ENCODE measurements at places on chromosomes 16 and 17.

GRCh38 chr16:79985606-79986005 lies 385.1 kb upstream of the MAF start:
- DNase-seq = no peak

DNA sequence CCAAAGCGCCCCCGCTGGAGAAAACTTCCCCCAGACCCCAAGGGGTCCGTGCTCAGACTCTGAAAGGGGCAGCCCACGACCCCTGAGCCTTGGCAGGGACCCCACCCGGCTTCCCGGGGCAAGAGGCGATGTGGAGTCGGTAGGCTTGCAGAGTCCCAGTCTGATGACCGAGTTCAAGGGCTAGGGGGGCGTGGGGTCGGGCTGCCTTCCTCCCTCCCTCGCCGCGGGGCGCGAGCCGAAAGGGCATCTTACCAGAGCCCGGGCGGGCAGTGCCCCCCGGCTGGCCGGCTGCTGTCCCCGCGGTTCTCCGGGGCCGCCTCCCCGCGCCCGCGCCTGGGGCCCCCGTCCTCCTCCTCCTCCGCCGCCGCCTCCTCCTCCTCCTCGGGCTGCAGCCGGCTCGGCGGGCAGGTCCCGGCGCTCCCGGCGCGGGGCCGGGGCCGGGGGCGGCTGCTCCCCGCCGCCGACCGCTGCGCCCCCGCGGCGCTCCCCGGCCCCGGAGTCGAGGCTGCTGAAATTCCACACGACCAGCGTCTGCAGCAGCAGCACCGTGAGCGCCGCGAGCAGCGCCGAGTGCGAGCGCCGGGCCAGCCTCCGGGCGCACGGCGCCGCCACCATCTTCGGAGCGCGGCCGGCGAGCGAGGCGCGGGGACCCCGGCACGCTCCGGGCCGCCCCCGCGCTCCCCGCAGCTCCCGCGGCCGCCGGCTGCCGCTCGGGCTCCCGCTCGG lies 415 bp downstream of the XYLT1 start:
- no peak for DNase-seq

- no peak for DNase-seq
Observed at GRCh38 chr16:82358606-82359221, 188.7 kb upstream of the MPHOSPH6 start.

GRCh38 chr17:58534901-58535421 lies 20.5 kb upstream of the MTMR4 start:
- DNase-seq = peak; percentile 59

GRCh38 chr16:89253548-89254287 lies 36.2 kb downstream of the ZNF778 start:
- DNase-seq = no peak

DNA sequence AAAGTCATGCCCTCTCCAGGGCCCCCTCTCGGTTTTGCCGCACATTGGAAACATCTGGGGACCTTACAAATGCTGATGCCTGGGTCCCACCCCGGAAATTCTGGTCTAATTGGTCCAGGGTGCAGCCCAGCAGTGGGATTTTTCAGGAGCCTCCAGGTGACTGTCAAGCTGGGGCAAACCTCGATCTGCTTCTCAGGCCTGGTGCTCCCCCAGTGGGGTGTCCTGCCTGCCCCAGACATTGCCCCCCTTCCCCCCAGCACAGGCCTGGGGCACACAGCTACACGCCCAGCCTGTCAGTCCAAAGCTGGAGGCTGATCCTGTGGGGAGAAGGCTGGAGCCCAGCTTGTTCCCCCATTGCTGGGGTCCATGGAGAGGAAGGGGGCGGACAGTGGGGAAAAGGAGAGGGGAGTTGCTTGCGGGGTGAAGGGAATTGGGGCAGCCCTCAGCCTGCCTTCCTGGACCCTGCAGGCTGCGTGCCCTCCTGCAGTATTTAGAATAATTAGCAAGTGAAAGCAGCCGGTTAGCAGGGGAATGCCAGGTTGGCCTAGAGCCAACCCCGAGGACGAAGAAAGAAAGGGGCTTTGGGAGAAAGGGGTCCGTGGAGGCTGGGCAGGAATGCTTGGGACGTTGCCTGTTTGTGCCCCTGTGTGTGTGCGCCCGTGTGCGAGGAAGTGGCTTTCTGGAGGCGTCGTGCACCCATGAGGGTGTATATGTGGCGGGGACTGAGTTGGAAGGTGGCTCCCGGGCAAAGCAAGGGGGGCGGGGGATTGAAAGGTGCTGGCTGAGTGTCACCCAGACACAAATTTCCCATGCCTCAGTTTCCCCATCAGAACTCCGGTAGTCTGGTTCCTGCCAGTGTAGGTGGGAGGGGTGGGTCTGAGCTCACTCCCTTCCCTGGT lies 5.9 kb downstream of the FOXJ1 start:
- no peak for DNase-seq

DNA sequence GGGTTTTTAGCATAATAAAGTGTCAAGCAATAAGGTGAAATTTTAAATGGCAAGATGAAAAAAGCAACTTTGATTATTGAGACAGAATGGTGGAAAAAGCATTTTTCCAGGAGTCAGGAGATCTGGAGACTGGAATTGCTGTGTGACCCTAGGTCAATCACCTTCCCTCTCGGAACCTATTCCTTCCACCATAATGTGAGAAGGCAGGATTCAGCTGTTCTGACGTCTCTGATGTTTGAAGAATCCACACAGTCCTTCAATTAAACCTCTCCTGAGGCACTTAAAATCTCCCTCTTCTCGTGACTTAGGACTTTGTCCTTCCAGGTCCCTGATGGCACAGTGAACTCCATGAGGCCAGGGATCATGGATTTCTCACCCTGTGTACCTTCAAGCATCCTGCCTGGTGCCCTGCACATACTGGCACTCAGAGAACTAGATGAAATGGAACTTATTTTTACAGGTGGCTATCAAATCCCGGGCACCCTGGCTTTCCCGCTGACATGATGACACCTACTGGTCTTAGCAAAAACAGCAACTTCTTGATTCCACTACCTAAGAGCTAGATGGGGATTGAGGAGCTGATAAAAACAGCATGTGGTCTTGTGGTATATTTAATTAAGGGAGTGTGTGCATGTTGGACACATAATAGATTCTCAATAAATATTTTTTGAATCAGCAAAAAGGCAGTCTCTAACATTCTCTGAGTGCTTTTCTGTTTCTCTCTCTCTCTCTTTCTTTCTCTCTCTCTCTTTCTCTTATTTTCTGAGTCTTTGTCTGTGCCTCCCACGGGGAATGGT lies 2.3 kb upstream of the CCDC182 start:
- peak; percentile 53 for DNase-seq

DNA sequence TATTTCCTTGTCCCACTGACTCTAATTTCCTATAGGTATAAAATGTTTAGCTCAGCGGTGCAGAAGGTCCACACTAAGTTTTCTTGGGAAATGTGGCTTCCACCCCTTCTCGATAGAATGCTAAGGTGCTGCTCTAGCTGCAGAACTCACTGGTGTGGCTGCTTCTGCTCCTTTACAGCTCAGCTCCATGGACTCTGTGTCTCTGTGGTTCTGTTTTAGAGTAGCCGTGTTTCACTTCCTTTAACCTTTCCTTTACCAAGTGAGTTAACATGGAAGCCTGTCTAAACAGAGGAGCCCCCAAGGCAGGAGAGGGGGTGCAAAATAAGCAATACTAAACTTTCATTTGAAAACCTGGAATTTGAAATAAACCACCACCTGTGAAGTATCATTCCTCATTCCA lies 65.3 kb downstream of the SPECC1 start:
- DNase-seq = no peak

DNA sequence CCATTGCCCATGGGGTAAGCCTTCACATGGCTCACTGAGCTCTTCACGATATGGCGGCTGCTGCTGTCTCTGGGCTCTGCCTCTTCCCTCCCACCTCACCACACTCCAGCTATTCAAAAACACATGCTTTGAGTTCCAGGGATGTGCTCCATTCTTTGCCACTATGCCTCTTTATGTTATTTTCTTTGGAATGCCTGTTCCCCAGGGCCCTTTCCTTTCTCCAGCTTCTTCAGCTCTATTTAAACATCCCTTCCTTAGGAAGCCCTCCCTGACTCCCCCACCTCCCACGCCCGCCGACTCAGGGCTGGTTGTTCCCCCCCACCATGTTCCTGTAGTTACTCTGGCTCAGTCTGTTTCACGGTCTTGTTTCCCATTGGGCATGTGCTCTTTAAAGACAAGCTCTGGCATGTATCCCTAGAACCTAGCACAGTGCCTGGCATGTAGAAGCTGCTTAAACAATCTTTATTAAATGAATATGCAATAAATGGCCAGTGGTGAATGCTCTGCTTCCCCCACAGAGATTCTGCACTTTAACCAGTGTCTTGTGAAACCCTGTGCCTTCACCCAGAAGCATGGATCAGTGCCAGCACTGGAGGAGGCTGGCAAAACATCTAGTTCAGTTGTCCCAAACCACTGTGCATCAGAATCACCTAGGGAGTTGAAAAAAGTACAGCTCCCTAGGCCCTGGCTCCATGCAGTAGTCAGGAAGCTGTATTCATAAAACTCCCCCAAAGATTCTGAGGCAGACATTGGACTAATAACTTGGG lies 6.9 kb downstream of the MYCBPAP start:
- peak; percentile 38 for DNase-seq

GRCh38 chr17:77423589-77424451 lies 283.1 kb downstream of the SEC14L1 start:
- DNase-seq = peak; percentile 94

- DNase-seq = no peak
Observed at GRCh38 chr17:11986179-11986941, 10.9 kb downstream of the ZNF18 start.

GRCh38 chr16:2598133-2598641 lies 60.4 kb downstream of the PDPK1 start:
- no peak for DNase-seq

DNA sequence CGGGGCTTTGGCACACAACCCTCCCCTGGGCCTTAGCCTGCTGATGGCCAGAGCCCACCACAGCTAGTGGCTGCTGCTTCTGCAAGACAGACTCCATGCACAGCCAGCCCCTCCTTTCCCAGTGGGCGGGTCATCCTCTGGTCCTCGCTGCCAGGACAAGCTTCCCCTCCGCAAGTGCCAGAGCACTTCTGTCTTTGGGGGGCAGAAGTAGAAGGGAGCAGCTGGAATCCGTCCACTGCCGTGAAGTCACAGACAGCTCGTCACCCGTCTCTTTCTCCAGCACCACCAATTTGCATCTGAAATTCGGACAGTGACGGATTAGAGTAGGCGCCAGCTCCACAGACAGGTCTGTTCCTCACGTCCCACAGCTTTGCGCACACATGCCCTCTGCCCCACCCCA lies 31.3 kb upstream of the NAT9 start:
- no peak for DNase-seq

DNA sequence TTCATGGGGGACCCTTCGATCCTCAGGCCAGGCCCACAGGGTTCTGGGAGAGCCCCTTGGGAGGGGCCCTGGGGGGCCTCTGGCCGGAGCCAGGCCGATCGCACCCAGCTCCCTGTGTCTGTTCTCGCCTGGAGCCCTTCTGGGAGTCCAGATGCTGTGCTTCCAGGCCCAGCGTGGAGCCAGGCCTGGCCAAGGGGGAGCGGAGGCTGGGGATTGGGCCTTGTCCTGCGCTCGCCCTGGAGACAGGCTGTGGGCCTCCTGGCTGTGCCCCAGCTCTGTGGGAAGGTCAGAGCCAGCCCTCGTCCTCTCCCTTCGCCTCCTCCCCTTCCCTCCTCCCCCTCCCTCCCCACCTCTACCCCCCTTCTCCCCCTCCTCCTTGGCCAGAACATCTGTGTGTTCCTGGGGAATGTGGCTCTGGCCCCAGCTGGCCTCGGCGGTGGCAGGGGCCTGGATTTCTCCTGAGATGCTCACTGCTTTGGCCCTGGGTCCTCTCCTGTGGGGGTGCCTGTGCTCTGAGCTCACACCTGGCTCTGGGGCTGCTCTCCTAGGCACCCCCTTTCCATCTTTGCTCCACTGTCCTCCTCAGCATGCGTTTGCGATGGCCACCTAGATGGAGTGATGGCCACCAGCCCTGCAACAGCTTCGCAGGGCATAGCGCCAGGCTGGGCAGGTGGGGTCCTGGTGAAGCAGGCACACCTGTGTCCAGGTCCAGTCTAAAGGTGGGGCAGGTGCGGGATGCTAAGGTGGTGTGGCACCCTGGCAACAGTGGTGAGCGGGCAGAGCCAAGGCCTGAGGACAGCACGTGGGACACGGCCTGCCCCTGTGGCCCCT lies 90.6 kb upstream of the CIBAR2 start:
- DNase-seq = peak; percentile 75

GRCh38 chr16:28326881-28327610 lies 34.7 kb downstream of the SBK1 start:
- peak; percentile 29 for DNase-seq

GRCh38 chr16:77579351-77579891 lies 142.9 kb upstream of the NUDT7 start:
- DNase-seq = peak; percentile 48

DNA sequence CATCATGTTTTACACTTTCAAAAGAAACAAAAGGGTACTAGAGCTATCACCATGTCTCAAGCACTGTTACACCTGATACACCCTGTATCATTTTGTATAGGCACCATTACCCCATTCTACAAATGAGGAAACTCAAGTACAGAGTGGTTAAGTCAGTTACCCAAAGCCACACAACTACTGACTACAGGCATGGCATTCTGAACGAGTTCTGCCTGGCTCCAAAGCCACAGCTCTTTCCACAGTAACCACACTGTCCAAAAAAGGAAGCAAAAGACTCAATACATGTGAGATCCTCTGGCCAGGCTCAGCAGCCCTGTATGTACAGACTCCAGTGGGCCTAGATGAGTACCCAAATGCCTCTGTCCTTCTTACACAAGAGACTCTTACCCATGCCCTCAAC lies 4.7 kb downstream of the DYNC1LI2 start:
- DNase-seq = no peak

- no peak for DNase-seq
Observed at GRCh38 chr17:9241371-9241712, 220.0 kb downstream of the NTN1 start.

DNA sequence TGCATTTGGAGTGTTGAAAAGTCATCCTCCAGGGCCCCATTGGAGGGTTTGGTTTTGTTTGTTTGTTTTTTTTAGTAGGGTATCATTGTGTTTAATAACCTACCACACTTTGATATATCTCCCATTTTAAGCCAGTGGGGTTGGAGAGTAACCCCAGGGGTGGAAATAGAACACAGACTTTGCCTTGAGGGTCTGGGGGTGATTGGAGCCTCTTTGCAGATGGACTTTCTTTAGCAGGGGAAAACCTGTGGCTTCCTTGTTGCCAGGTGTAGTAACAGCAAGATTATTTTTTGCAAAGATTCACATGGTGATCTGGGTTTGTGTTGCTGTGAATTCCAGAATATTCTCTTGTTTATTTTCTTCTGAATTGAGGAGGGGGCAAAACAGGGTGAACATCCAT lies 1.5 kb downstream of the ABCC1 start:
- no peak for DNase-seq

DNA sequence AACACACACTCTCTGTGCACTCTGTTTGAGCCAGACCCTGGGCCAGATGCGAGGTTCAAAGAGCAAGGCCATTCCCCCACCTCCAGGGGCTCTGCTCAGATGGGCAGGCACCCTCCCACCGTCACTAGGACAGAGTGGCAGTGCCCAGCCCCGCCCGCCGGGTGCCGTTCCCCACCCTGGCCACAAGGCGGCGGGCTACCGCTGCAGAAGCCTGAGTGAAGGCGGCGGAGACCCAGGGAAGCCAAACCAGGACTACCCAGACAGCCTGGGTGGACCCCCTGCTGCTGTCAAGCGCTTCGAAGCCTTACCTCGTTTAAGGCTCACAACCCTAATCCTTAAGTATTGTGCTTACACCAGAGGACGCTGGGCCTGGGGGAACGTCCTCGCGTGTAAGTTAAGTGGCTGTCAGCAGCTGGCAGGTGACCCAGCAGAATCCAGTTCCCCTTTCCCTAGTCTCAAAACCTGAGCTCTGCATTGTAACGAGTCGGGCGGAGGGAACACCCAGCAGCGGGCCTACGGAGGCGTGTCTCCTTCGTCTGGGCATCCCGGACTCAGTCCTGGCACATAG lies 4.5 kb downstream of the ARHGAP27 start:
- DNase-seq = peak; percentile 57
